Hepatocyte (in vitro differentiated cells): ENCODE measurements at places on chromosomes 5 and 9. TPM values are rescaled to one million over a fixed set of nuclear protein-coding genes. Genes with fewer than 3 reads are reported as not detected.

AUH gene
- 19.5 and 20.3 TPM in 2 replicates for polyA plus RNA-seq

- H3K4me3 ChIP-seq = no peak overlapping the region
- DNase-seq = no peak
- H3K36me3 ChIP-seq = no peaks in the 10 kb centered on the region
- H3K27me3 ChIP-seq = no peaks in the 10 kb centered on the region
- no peaks in the 10 kb centered on the region for H3K4me1 ChIP-seq
Observed at GRCh38 chr5:76351176-76351575, 51.9 kb upstream of the IQGAP2 start.

DNA sequence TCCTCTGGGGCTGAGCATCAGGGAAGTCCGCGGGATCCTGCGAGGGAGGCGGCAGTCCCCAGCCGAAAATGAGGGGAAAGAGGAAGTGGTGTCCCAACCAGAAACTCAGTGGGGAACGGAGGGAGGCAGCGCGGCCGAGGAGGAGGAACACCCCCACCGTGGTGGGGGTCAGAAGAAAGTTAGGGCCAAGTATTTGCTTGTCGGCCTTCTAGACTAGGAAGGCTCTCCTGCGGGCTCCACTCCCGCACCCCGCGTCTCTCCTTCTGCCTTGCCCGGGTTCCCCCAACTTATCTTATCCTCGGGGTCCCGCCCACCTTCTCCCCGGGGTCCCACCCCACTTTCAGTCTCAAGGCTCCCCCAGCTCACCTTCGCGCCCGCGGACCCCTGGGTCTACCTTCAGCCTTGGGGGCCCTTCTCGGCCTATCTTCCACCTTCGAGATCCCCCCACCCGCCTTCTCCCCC lies 557 bp upstream of the PHF2 start:
- H3K4me1 ChIP-seq = peaks cover 35% of the 10 kb centered on the region
- no peaks in the 10 kb centered on the region for H3K36me3 ChIP-seq
- peak overlapping the region; percentile 97 for H3K4me3 ChIP-seq
- no peaks in the 10 kb centered on the region for H3K27me3 ChIP-seq
- peak; percentile 64 for DNase-seq
- peak overlapping the region; percentile 94 for H3K27ac ChIP-seq

DNA sequence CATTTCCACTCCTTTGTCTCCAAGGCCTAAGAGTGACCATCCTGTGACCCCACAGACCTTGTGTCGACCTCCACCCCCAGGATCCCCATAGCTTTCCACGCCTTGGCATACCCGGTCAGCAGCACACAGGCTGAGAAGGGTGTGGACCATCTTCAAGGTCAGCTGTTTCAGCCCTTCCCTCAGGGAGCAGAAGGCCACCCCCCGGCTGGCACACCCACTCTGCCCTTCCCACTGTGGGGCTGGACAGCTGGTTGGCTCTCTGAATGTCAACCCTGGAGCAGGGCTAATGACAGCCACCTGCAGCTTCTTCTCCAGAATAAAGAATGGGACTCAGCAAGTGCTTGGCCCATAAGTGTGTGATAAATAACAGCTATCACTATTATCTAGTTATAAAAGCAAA lies 93.1 kb downstream of the OLFM1 start:
- H3K4me1 ChIP-seq = no peaks in the 10 kb centered on the region
- DNase-seq = no peak
- H3K27me3 ChIP-seq = peaks cover 5% of the 10 kb centered on the region
- H3K36me3 ChIP-seq = no peaks in the 10 kb centered on the region
- no peak overlapping the region for H3K4me3 ChIP-seq

GARIN3 gene
- not detected in 2 replicates for polyA plus RNA-seq

CCDC192 gene
- polyA plus RNA-seq = 0.39 and 0.69 TPM in 2 replicates

DNA sequence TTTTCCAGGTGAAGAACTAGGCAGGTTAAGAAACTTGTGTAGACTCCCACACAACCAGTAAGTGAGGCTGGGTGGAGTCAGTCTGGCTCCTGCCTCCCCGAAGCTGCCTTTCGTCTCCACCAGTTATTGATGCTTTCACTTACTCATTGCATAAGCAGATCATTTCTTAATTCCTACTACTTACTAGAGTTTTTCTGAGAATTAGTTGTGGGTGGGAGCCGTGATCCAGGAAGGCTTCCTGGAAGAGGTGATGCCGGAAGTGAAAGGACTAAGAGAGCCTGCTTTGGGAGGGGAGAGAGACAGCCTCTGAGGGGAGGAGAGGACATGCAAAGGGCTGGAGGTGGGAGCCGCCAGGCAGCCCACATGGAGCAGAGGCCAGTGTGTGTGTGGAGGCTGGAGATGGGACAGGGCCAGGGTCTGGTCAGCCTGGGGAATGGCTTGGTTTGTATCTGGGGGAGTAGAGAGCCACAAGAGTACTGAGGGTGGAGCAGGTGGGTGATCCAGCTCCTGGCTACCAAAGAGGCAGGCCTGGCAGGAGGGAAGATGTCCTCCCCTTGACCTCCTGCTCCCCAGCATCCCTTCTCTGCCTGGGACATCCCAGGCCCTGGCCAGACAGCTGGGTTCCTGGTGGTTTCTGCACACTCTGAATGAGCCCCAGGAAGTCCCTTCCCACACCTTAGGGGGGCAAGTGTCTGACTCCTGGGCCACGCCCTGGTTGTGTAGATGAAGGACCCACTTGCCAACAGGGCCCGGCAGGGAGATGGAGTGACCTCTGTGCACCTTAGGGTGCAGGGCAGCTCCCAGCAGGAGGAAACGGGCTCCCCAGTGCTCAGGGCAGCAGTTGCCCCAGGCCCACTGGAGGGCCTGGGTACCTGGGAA lies 12.2 kb upstream of the CARD19 start:
- no peak overlapping the region for H3K4me3 ChIP-seq
- H3K36me3 ChIP-seq = no peaks in the 10 kb centered on the region
- H3K4me1 ChIP-seq = peaks cover 4% of the 10 kb centered on the region

DNA sequence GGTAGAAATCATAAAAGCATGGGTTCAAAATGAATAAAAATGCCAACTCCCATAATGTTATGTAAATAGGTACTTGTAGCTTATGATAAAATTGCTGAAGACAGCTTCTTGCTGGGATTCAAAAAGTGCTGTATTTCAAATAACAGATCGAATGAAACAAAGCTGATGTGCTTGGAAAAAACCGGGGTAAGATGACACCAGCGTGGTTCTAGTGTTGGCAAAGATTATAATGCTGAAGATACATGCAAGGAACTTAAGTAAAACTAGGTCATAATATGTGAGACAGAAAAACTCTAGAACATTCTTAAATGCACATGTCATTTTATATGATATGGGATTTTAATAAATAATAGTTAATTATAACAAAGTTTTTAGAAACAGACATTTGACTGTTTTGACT lies 44.4 kb upstream of the APC start:
- no peaks in the 10 kb centered on the region for H3K27me3 ChIP-seq
- no peak overlapping the region for H3K27ac ChIP-seq
- H3K4me1 ChIP-seq = no peaks in the 10 kb centered on the region
- DNase-seq = no peak
- H3K36me3 ChIP-seq = no peaks in the 10 kb centered on the region

EQTN gene
- polyA plus RNA-seq = not detected in 2 replicates

DNA sequence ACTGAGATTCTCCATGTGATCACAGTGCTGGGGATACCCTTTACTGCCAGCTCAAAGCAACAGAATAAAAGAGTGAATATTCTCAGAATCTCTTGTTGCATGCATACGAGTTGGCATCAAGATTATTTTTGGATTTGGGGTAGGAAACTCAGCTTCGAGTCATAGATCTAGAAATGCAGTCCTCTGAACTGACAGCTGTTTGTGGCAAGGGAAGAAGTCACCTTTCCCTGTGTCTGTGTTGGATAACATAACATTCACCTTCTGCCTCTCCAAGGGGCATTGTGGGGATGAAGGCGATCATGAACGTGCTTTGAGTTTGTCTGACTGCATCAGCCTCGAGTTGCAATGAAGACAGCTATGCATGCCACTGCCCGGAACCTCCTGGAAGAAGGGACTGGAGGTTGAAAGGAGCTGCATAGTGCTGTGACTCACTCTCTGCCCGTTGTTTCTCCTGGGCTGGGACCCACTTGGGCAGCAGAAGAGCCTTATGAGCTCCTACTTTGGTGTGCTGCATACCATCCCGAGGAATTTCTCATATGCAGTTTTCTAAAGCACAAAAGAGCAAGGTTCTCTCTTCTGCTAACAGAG lies 231.7 kb downstream of the ARHGAP26 start:
- no peaks in the 10 kb centered on the region for H3K36me3 ChIP-seq
- H3K27me3 ChIP-seq = no peaks in the 10 kb centered on the region
- no peak for DNase-seq
- peaks cover 7% of the 10 kb centered on the region for H3K4me1 ChIP-seq
- H3K4me3 ChIP-seq = no peak overlapping the region

HSPA9 gene
- 211 and 212 TPM in 2 replicates for polyA plus RNA-seq

DNA sequence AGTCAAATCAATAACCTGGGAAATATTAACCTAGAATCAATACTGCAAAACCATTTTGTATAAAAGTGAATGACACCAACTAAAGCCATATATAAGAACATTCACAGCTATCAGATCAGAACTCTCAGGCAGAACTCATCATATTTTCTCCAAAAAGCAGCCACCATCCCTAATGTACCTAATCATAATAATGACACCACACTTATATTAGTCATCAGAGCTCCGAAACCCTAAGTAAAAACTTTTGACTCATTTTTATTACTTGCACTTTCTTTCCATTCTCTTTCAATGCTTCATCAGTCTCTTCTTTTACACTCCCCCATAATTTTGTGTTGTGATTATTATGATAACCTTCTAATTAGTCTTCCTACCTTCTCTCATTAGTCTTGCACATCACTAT lies 45.3 kb downstream of the INSL6 start:
- H3K4me1 ChIP-seq = no peaks in the 10 kb centered on the region

- no peaks in the 10 kb centered on the region for H3K36me3 ChIP-seq
- DNase-seq = no peak
- peak overlapping the region; percentile 74 for H3K4me3 ChIP-seq
Observed at GRCh38 chr5:61162832-61163567, 732 bp upstream of the SMIM15 start.

GRCh38 chr5:15995341-15996052 lies 184.1 kb downstream of the MARCHF11 start:
- no peak overlapping the region for H3K27ac ChIP-seq
- H3K4me3 ChIP-seq = no peak overlapping the region
- H3K36me3 ChIP-seq = no peaks in the 10 kb centered on the region
- peak; percentile 28 for DNase-seq
- no peaks in the 10 kb centered on the region for H3K4me1 ChIP-seq

PPP3R2 gene
- not detected in 2 replicates for polyA plus RNA-seq

CDH12 gene
- 14.0 and 15.4 TPM in 2 replicates for polyA plus RNA-seq

CSF1R gene
- polyA plus RNA-seq = 3.6 and 5.1 TPM in 2 replicates

ACTBL2 gene
- polyA plus RNA-seq = 0.17 TPM in 1 of 2 replicates, not detected in the other

DNA sequence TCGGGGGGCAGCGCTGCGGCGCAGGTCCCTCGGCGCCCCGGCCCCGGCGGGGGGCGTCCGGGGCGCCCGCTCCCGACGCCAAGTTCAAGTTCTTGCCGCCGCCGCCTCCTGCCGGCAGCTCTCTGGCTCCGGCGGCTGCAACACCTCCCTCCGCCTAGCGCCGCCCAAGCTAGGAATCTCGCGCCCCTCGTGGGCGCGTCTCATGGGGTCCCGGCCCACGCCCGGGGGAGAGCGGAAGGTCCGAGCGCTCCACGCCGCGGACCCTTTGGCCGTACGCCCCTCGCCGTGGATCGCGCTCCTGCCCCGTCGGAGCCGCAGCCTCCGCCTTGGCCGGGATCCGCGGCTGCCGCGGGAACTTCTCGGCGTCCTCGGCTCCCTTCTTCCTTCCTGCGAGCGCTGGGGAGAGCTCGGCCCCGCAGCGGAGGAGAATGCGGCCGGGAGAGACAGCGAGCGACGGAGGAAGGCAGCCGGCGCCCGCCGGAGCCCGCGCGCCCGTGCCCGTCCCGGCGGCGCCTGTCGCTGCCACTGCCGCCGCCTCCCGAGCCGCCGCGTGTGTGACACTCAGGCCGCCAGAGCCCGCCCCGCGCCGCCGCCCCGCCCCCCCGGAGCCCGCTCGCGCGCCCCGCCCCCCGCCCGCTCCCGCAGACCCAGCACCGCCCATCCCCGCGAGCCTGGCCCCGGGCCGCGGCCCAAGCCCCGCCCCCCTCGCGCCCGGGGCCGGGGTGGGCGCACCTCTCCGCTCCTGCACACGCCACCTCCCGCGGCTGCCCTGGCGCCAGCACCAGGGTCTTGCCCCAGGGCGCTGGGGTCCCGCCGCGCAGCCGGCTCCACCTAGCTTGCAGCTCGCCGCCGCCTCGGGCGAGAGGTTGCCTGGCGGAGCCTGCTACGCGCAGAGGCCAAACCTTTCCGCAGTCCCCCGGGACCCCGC lies at the start of gene SHB:
SHB (minus strand) TSS at position 527 of the 928 bp plus-strand sequence. CDS start 582 bp downstream, outside the sequence.
- H3K36me3 ChIP-seq = no peaks in the 10 kb centered on the region
- H3K27me3 ChIP-seq = no peaks in the 10 kb centered on the region
- peak; percentile 91 for DNase-seq
- H3K4me3 ChIP-seq = peak within 1 kb of the TSS; percentile 97
- peaks cover 20% of the 10 kb centered on the region for H3K4me1 ChIP-seq
- H3K27ac ChIP-seq = peak within 1 kb of the TSS; percentile 99

DNA sequence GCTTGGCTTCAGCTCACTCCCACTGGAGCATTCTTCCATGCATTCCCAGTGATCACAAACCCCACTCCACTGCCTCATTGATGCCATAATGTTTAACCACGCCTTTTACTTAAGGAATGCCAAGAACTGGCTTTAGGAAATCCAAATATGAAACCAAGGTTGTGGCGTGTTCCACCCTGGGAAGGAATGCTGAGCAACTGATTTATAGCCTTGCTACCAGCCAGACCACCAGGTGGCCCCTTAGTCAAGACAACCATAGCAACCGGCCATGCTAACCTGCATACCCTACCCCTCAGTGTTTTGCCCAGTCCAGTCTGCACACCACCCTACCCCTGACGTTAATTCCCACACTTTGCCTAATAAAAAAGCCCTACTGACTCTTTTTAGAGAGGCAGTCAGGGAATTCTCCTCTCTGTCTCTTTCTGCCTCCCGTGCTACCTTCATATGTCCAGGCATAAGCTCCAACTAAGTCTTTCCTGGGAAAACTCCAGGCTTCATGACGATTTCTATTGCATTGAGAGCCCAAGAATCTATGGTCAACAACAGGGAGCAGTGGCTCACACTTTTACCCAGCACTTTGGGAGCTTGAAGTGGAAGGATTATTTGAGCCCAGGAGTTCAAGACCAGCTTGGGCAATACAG lies 27.0 kb upstream of the PRRC2B start:
- H3K27me3 ChIP-seq = no peaks in the 10 kb centered on the region
- peak; percentile 69 for DNase-seq
- no peaks in the 10 kb centered on the region for H3K36me3 ChIP-seq

ADAMTS6 gene
- 3.4 and 5.9 TPM in 2 replicates for polyA plus RNA-seq

DNA sequence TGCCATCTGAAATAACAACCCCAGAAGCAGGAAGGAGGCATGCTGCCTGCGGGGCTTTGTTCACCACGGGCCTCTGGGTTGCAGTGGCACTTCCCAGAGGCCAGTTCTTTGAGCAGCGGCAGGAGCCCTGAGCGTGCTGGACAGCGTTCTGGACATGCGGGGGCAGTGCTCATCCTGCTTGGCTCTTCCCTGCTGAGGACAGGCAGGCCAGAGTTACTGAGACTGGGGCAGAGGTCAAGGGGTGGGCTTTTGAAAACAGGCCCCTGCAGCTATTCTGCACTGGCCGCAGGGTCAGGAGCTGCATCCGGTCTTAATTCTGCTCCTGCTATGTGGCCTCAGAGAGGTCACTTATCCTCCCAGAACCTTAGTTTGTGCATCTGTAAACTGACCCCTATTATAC lies 258.6 kb downstream of the FSTL4 start:
- H3K27me3 ChIP-seq = no peaks in the 10 kb centered on the region
- no peak for DNase-seq
- no peaks in the 10 kb centered on the region for H3K36me3 ChIP-seq
- H3K27ac ChIP-seq = no peak overlapping the region
